ENCODE measurements at places on chromosomes 5 and 9.

DNA sequence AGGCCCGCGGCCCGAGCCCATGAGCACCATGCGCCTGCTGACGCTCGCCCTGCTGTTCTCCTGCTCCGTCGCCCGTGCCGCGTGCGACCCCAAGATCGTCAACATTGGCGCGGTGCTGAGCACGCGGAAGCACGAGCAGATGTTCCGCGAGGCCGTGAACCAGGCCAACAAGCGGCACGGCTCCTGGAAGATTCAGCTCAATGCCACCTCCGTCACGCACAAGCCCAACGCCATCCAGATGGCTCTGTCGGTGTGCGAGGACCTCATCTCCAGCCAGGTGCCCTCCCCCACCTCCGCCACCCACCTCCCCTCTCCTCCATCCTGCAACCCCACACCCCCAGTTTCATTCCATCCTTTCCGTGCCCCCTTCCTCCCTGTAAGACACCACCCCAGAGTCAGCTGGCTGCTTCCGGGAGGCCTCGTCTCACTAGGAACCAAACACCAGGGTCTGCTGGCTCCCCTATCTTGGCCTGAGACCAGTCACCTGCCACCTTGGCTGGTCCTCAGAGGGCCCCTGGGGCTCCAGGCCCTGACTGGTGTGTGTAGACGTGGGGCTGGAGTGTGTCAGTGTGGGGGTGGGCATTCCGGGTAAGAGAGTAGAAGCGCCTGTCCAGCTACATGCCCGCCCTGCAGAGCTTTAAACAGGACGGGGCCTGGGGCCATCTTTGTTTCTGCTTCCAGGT, 655 bp downstream of the GRIN1 start:
- no peak for DNase-seq

GRCh38 chr5:85732185-85732584, 885.6 kb upstream of the COX7C start:
- no peak for DNase-seq

GRCh38 chr5:72324189-72324825, 4.1 kb downstream of the PTCD2 start:
- DNase-seq = no peak

DNA sequence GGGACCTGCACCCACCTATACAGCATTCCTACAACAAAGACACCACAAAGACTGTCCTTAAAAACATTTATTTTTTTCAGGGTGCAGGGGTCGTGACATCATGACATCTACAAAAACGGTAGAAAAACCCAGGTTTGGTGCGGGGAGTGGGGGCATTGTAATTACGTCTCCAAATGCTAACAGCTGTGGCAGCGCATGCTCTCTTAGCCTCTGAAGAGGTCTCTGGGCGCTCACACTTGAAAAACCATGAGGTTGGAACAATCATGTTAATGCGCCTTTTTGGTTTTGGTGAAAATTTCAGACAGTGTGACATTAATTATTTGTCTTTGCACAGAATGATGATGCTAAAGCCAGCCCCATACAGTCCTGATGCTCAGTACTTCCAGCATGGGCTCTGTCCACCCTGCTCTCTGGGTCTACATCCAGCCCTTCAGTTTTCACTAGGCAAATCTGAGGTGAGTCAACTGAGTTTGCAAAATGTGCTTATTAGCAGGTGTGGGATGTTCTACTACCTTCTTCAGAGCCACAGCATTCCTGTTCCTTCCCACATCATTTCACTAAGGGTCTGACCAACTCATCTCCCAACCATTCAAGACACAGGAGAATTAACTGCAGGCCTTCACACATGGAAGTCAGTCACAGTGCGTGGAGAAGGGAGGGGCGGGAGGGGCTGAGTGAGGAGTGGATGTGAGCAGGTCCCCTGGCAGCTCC, 14.1 kb downstream of the ALDH1B1 start:
- no peak for DNase-seq

DNA sequence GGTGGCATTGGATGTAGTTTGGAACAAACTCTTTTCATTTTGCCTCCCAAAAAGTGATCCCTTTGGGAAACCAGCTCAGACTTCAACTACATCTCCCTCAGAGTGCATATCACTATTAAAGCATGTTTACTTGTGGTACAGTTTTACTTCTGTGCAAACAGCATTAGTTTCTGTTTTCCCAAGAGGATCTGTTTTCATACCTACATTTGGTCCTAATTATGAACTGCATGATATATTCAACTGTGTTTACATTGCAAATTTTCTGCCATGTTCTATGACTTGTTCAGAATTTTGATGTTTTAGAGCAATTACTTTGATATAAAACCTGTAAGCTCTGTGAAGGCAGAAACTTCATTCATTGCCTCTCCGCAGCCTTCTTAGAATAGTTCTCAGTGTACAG, 681.5 kb upstream of the ACO1 start:
- DNase-seq = no peak

- no peak for DNase-seq
Measured at GRCh38 chr5:141343953-141344463, 379 bp downstream of the PCDHGA3 start.

DNA sequence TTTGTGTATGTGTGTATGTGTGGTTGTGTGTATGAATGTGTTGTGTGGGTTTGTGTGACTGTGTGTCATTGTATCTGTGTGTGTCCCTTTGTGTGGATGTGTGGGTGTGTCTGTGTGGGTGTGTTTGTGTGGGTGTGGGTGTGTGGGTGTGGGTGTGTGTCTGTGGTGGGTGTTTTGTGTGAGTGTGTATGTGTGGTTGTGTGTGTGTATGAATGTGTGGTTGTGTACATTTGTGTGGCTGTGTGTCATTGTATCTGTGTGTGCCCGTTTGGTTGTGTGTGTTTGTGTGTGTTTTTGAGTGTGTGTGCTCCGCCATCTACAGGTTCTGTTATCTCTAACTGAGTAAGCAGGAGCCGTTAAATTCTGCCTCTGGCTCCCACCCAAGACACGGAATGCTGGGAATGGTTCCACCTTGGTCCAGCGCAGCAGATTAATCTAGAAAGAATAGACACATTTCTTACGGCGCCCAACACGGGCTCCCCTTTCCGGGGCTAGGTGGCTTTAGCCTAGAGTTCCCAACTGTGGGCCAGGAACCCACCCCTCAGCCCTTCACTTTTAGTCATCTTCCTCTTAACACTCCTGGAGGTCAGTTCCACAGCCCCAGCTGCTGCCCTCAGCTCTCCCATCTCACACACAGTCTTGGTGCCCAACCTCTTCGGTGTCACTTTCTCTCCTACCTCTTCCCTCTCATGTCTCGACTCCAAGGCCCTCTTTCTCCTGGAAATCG, 197.1 kb downstream of the TTLL11 start:
- no peak for DNase-seq

- DNase-seq = peak; percentile 3
Measured at GRCh38 chr9:95724253-95724991, 151.1 kb upstream of the ERCC6L2 start.

GRCh38 chr9:86860006-86860405, 87.3 kb downstream of the GAS1 start:
- no peak for DNase-seq

- DNase-seq = no peak
Measured at GRCh38 chr9:93136011-93136440, 2.0 kb upstream of the NINJ1 start.

DNA sequence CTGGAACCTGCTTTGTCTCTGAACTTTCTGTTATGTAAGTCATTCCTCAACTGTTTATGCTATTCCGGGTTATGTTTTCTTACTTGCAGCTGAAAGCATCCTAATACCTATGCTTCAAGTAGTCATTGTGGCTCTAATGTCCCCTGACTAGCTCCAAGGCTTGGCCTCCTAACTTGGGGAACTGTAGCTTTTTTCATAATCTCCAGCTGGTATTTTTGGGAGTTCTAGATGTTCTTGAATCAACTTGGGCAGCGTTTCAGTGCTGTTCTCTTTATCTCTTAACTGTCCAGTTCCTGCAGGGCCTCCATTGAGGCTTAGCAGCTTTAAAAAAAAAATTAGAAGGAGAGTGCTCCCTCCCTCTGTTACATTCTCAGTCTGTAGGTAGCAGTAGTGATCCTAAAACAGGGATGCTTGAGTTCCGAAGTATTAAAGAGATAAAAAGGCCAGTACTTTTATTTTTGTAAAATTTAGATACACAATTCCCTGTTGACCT, 100.0 kb upstream of the ACTBL2 start:
- no peak for DNase-seq

DNA sequence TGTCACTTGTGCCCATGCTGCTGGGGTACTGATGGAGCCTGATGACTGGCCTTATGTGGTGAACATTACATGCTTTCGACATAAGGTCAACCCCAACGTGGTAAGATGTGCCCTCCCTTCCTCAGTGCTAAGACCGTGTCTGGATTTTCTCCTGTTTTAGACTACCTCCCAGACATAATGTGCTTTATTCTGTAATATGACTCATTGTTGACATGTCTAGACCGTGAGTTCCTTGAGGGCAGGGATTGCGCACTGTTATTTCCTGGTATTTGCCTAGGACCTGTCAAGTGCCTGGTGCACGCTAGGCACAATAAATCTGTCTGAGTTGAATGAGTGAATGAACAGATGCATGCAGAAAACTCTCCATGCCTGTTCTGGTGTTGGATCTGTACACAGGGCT, 346.0 kb downstream of the KDM4C start:
- no peak for DNase-seq

- no peak for DNase-seq
Measured at GRCh38 chr5:160378330-160378729, 7.9 kb upstream of the C1QTNF2 start.

GRCh38 chr5:39775086-39775796, 350.5 kb upstream of the DAB2 start:
- no peak for DNase-seq

DNA sequence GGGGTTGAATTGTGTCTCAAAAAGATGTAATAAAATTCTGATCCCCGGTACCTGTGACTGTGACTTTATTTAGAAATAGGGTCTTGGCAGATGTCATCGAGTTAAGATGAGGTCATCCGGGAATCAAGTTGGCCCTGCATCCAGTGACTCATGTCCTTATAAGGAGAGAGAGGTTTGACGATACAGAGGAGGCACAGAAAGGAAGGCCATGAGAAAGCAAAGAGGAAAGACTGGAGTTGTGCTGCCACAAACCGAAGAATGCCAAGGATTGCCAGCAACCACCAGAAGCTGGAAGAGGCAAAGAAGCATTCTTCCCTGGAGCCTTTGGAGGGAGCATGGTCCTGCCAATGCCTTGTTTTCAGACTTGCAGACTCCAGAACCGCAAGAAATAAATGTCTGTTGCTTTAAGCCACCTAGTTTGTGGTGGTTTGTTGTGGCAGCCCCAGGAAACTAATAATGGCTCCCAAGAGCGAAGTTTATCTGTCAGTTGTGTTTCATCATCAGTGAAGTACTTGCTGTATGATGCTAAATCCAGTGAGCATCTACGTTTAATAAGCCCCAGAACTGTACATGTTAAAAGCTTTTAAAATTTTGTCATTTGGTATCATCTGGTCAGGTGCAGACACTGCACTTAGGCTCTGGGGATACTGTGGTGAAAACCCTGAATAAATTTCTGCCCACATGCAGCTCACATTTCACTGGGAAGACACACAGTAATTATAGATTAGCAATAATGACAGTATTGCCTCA, 114.8 kb downstream of the TLE4 start:
- no peak for DNase-seq
